ENCODE measurements at places on chromosomes 2 and 18. TPM values are rescaled to one million over a fixed set of nuclear protein-coding genes. Genes with fewer than 3 reads are reported as not detected.

SOCS6 gene
- 20.8 TPM for total RNA-seq

TUBA3E gene
- total RNA-seq: not detected

APOB gene
- not detected for total RNA-seq

MATN3 gene
- total RNA-seq: 1.6 TPM

FBLN7 gene
- total RNA-seq: 2.2 TPM

CCBE1 gene
- 13.9 TPM for total RNA-seq

FBXO36 gene
- 4.3 TPM for total RNA-seq

CCDC141 gene
- 0.40 TPM for total RNA-seq

LYPD6B gene
- total RNA-seq: 1.9 TPM

FAP gene
- not detected for total RNA-seq

PDCD1 gene
- total RNA-seq: not detected

UGT1A4 gene
- total RNA-seq: not detected

LOXHD1 gene
- not detected for total RNA-seq

LBH gene
- 0.40 TPM for total RNA-seq

ARHGEF33 gene
- total RNA-seq: 0.06 TPM

PCARE gene
- not detected for total RNA-seq

NT5C1B gene
- total RNA-seq: not detected

KCNG2 gene
- not detected for total RNA-seq

PRSS56 gene
- not detected for total RNA-seq

CRYGD gene
- not detected for total RNA-seq

TMEM150A gene
- 4.9 TPM for total RNA-seq

SCG2 gene
- total RNA-seq: 0.98 TPM

DYTN gene
- total RNA-seq: not detected

ERBB4 gene
- total RNA-seq: under 0.01 TPM

UGT1A7 gene
- not detected for total RNA-seq

MTHFD2 gene
- total RNA-seq: 118 TPM

SCYGR6 gene
- not detected for total RNA-seq

KLHL14 gene
- total RNA-seq: not detected

GKN2 gene
- total RNA-seq: not detected

KCNE4 gene
- total RNA-seq: not detected

All from PC-3 (cell line).